ENCODE measurements at places on chromosomes 11 and 22. TPM values are rescaled to one million over a fixed set of nuclear protein-coding genes. Genes with fewer than 3 reads are reported as not detected.
A peak's percentile ranks its signal among the peaks of the same experiment; 100 is the strongest.

- no peak for DNase-seq
Observed at GRCh38 chr11:65586676-65587075, 8.9 kb downstream of the KCNK7 start.

GRCh38 chr11:60887556-60887955 lies 18.8 kb downstream of the PRPF19 start:
- DNase-seq = peak; percentile 79

GRCh38 chr11:57646194-57646798 lies 3.4 kb downstream of the YPEL4 start:
- no peak for DNase-seq

GRCh38 chr22:24175160-24175808 lies 6.0 kb upstream of the SUSD2 start:
- peak; percentile 86 for DNase-seq

DNA sequence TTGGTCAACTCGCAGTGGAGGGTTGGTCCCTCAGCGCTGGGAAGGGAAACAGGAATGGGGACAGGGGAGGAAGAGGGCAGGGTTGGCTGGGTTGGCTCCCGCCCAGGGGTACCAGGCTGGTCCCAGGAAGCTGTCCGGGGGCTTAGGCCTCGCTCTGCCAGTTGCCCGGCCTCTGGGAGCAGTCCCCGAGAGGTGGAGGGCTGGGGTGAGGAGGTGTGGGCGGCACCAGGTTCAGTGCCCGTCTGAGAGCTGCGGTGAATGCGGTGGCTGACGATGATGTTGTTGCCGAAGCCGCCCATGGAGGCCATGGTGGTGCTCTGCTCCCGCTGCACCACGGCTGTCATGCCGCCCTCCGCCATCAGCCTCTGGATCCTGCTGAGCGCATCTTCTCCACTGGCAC lies 6.0 kb upstream of the CHRM4 start:
- no peak for DNase-seq

DNA sequence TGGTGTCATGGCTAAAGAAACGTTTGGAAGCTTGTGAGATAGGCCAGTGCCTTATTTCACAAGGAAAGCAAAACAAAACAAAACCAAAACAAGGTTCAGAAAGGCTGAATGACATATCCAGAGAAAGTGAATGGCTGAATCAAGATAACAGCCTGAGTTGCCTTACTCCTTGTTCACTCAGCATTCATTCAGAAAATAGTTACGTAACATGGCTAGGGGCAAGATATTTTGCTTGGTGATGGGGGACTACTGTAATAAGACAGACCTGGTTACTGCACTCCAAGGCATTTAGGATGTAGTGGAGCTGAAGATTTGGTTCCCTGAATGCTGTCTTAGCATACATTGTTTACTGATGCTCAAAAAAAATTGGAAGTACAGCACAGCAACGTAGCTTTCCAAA lies 47.7 kb downstream of the C11orf91 start:
- no peak for DNase-seq

- no peak for DNase-seq
Observed at GRCh38 chr11:12160680-12161079, 50.3 kb downstream of the MICAL2 start.

GRCh38 chr22:38406617-38407016 lies 48.4 kb downstream of the KCNJ4 start:
- peak; percentile 22 for DNase-seq

GRCh38 chr11:61046833-61047232 lies 55.5 kb upstream of the CD5 start:
- DNase-seq = no peak

DNA sequence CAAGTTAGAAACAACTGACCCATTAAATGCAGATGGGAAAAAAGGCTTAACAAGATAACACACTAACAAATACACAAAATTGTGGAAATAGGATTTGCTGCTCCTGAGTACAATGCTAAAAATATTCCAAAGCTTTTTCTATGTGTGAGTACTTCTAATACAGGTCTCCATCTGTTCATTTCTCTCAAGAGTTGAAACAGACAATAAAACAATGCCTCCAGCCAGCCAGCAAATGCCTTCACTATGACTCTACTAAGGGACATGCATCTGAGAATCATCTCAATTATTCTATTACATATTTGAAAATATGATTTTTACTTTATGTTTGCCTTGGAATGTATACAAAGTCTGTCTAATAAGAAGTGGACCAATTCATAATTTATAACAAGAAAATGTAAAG lies 119.0 kb downstream of the CADM1 start:
- no peak for DNase-seq

- no peak for DNase-seq
Observed at GRCh38 chr11:62410972-62411371, 7.9 kb upstream of the SCGB1A1 start.

DNA sequence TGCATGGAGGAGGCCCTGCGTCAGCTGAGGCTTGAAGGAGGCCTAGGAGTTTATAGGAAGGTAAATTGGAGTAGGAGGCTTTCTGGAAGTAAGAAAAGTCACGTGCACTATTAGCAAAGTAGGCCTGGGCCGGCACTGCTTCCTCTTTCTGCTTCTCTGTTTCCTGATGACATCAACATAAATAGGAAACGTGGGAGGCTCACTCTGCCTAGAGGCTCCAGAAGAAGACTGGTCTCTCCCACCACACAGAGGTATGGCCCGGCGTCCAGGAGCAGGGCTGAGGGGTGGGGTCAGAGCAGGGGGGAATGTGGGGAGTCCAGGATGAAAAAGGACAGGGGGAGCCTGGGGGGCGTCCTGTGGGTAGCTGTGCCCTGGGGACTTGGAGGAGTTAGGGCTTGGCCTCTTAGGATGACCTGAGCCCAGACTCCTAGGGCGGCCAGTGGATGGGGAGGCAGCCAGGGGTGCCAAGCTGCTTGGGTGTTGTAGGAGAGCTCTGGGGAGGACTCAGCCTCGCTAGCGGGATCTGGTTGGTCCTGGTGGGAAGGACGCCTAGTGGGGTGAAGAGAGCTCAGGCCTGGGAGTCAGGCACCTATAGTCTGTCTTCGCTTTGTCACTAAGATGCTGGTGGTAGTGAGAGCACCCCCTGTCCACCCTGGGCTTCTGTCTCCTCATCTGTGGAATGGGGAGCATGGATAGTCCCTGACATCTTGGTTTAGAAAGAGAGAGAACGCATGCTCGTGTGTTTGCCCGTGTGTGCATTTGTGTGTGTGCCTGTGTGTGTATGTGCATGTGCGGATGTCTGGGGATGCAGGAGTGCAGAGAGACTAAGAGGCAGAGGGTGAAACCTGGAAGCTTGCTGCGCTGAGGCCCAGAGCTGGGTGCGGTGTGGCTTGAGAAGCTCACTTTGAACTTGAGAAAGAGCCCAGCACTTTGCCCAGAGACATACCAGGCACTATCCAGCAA lies at the start of gene CSF2RB:
Gene CSF2RB (plus strand): TSS at position 202 of the 963 bp plus-strand sequence. CDS start 8,580 bp downstream, outside the sequence.
- DNase-seq = peak; percentile 45

DNA sequence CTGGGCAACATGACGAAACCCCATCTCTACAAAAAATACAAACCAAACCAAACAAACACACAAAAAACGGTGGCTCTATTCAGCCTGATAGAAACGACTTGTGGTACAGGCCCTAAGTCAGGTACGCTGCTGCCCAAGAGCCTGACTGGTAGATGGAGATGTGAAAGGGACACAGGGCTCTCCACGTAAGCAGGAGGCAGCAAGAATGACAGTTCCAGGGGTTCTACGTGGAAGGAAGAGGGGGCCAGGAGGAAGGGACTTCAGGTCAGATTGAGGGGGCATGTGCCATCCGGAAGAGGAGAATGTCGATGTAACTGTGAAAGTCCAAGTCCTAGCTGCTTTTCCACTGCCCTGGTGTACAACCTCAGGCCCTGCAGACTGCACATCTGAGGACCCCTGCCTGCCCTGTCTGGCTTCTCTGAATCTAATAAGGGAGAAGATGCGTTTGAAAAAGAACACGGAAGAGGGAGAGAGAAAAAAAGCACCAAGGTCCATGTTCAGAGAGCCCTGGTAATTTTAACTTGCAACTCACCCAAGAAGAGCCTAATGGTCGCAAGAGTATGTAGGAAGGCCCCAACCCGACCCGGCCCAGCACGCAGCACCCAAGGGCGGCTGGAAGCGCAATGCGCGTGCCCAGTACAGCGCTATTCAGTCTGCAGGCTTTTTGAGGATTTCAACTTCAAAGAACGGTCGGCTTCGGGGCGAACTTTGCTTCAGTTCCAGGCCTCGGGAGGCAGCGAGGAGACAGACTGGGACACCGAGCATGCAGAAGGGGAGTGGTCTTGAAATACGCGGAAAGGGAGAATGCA lies 909 bp upstream of the ZNRD2 start:
- DNase-seq = no peak

DNA sequence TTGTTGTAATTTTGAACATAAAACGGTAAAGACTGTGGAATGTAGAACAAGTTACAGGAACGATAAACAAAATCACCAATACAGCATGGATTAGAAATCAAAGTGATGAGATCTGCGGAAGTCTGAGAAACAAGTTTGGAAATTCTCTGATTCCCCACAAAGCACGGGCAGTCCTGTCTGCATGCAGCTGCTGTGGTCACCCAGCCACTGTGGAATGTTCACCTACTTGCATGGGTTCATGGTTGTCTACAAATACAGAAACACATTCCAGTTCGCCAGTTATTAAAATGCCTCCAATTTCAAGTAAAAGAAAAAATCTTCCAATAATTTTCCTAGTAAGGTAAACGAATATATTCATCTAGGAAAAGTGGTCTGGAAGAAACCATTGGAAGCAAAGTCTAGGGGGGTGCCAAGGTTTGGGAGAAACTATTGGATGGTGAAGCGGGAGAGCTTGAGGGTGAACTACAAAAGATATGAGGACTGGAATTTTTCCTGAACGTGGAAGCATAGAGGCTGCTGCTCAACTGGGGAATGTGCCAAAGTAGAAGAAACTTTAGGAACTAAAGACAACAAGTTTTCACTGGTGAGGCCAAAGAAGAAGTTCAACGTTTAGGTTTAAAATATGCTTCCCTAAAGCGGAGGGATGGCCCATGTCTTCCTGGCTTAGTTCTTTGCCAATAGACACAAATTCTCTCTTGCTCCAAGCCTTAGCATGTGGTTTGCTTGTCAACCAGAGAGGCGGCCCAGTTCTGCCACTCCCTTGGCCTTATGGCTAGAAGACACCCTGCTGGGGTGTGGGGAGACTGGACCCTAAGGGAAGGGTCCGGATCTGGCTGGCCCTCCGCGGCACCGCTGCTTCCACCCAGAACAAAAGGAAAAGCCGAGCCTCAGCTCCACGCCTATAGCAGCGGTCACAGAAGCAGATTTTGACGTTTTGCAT lies 70.2 kb downstream of the CTTN start:
- no peak for DNase-seq

GRCh38 chr11:115338476-115338875 lies 165.7 kb downstream of the CADM1 start:
- DNase-seq = no peak

GRCh38 chr11:108897071-108897481 lies 232.2 kb downstream of the DDX10 start:
- DNase-seq = no peak

GRCh38 chr11:119995730-119996491 lies 142.0 kb downstream of the TRIM29 start:
- DNase-seq = no peak

- no peak for DNase-seq
Observed at GRCh38 chr11:124041254-124041653, at the start of gene OR10G7. TSS of gene OR10G7 (minus strand) at chr11:124041325. CDS start at chr11:124039001, 2,324 bp downstream.

- DNase-seq = no peak
Observed at GRCh38 chr11:83427943-83428342, 141.8 kb upstream of the CCDC90B start.

GRCh38 chr11:50192743-50193142 lies 160.1 kb downstream of the OR4C45 start:
- DNase-seq = no peak

DNA sequence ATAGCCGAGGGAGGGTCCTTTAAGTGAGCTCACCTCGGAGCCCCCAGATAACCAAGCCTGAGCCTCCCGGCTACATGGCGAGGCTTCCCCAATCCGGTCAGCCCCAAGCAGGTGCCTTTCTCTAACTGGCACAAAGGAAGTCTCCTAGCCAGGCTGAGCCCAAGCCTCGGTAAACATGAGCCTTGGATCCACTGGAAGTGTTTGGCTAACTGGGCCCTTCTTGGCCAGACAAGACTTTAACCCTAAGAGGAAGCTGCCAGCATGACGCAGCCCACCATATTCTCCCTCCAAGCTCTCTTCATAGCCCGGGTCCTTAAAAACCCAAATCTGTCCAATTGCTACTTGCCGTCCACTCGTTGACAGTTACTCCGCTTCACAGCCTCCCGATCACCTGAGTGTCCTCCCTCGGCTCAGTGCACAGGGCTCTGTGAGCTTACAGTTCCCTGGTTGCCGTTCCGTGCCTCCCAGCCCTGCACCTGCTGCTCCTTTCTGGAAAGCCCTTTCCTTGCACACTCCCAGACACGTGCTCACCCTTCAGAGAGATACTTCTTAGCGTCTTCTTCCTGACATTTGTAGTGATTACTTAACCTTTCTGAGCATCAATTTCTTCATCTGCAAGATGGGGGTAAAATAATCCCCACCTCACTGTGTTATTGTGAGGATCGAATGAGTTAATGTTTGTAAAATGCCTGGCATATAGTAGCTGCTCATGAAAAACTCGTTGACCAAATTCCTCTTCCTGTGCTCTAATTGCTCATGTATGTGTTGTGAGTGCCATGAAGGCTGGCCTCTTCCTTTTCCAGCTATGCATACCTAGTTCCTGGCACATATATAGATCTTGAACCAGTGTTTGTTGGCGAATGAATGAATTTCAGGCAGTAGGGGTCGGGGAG lies 25.6 kb downstream of the TXN2 start:
- peak; percentile 69 for DNase-seq

GRCh38 chr11:90373971-90374370 lies 151.1 kb upstream of the CHORDC1 start:
- no peak for DNase-seq

GRCh38 chr11:65868076-65868667 lies 4.4 kb downstream of the EFEMP2 start:
- DNase-seq = no peak

- DNase-seq = no peak
Observed at GRCh38 chr22:46409631-46410210, 74.2 kb downstream of the TRMU start.

GRCh38 chr11:9509041-9509440 lies 48.2 kb downstream of the ZNF143 start:
- DNase-seq = peak; percentile 56

GRCh38 chr11:65437436-65438227 lies 15.0 kb downstream of the NEAT1 start:
- DNase-seq = peak; percentile 7

DNA sequence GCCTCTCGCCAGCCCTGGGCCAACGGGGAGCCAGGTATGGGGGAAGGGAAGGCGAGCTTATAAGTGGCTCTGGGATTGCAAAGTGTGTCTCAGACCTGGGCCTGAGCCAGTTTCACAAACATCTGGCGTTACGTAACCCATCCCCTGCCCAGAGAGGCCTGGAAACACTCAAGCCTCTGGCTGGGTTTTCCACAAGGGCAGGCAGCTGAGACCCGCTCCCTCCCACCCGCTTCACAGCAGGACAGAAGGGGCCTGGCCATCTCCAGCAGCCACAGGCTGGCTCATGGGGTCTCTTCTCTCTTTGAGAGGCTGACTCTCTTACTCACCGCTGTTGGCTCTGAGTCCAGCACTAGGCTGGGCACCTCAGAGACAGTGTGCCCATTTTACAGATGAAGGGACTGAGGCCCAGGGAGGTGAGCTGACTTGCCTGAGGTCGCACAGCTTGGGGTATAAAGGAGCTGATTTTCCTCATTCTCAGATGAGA lies 44.5 kb downstream of the TRIOBP start:
- peak; percentile 76 for DNase-seq

- no peak for DNase-seq
Observed at GRCh38 chr11:45234306-45235006, 51.7 kb downstream of the SYT13 start.

- no peak for DNase-seq
Observed at GRCh38 chr11:33273656-33274055, 16.5 kb downstream of the HIPK3 start.

ZNF215 gene
- 0.89 TPM for total RNA-seq

HTR3A gene
- total RNA-seq = 1.7 TPM

SCGB1C1 gene
- total RNA-seq = not detected

MS4A4E gene
- 2.4 TPM for total RNA-seq

FXYD6 gene
- 41.9 TPM for total RNA-seq

APOA1 gene
- not detected for total RNA-seq

TRPM5 gene
- 0.55 TPM for total RNA-seq
